Inflammatory macrophage (primary cell): ENCODE measurements at places on chromosomes 1 and 21.
A peak's percentile ranks its signal among the peaks of the same experiment; 100 is the strongest.

DNA sequence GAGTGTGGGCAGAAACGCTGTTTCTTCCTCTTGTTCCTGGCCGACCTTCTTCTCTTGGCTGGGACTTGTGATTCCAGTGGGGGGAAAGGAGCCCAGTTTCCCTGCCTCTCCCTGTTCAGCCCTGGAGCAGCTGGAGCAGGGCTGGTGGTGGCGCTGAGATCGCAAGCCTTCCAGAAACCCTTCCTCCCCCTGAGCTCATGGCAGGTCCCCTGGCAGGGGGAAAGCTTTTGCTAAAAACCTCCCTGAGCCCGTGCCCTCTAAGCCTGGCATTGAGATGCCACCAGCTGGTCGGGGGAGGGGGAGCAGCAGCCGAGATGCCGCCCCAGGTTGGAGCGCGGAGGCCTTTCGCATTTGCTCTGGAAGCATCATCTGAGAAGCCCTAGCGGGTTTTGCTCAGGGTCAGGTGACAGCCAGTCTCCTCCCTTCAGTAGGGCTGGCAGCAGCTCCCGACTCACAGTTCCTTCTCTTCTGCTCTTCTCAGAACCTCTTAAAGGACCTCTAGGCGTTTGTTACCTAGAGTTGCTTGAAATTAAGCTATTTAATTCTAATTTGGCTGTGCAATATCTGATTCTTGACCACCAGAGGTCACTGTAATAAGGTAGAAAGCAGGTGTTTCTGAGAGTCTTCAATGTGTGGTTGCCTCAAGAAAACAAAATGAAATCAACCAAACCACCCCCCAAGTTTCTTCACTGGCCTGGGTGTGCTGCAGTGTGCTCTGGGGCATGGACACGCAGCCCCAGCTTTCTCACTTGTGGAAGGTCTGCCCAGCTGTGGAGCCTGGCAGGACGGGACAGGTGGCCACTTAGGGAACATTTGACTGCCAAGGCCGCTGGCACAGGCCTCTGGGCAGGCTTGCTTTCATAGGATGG lies 257.3 kb downstream of the CAMTA1 start:
- DNase-seq = no peak

DNA sequence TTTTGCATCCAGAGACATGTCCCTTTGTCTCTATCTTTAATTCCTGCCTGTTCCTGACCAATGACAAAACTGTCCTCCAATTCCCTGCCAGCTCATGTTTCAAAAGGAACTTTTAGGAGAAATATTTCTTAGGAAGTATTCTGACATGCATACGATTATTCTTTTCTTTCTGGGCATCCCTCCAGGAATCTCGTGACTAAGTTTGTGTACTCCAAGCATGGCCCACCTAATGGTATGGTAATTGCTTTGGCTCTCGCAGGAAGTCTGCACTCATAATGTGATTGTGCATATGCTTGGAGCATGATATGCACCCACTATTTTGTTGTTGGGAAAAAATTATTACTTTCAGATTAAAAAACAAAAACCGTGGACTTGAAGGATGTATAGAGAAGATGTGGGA lies 256.4 kb downstream of the PRDM2 start:
- DNase-seq = no peak

- DNase-seq = peak; percentile 45
Observed at GRCh38 chr1:213374369-213374768, 323.3 kb downstream of the RPS6KC1 start.

GRCh38 chr21:26061437-26061836 lies 109.1 kb downstream of the APP start:
- peak; percentile 89 for DNase-seq

GRCh38 chr1:211951856-211952255 lies 83.5 kb downstream of the INTS7 start:
- peak; percentile 32 for DNase-seq

- no peak for DNase-seq
Observed at GRCh38 chr1:59917026-59917784, 9.4 kb downstream of the CYP2J2 start.

DNA sequence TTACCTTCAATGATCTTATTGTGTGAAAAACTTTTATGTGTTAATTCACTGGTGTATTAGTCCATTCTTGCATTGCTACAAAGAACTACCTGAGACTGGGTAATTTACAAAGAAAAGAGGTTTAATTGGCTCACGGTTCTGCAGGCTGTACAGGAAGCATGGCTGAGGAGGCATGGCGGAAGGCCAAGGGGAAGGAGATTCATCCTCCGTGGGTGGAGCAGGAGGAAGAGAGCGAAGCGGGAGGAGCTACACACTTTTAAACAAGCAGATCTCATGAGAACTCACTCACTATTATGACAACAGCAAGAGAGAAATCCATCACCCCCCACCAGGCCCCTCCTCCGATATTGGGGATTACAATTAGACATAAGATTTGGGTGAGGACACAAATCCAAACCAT lies 44.2 kb upstream of the RGS7 start:
- no peak for DNase-seq

- DNase-seq = peak; percentile 50
Observed at GRCh38 chr1:228986093-228986904, 251.0 kb downstream of the RHOU start.

DNA sequence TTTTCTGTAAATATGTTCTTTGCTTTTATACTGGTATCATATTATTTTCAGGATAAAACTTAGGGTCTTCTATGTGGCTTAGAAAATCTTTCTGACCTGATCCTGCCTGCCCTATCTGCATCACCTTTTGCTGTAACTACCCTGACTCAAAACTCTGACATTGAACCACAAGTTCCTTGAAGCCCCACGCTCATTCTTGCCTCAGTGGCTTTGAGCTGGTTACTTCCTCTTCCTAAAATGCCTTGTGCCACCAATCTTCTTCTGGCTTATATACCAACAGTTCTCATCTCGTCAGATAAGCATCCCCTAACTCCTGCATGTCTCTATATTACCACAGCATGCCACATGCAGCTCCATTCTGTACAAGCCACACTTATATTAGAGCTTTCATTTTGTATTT lies 84.5 kb upstream of the LRRC7 start:
- DNase-seq = no peak

- peak; percentile 90 for DNase-seq
Observed at GRCh38 chr1:170533298-170533697, 1.3 kb downstream of the GORAB start.

DNA sequence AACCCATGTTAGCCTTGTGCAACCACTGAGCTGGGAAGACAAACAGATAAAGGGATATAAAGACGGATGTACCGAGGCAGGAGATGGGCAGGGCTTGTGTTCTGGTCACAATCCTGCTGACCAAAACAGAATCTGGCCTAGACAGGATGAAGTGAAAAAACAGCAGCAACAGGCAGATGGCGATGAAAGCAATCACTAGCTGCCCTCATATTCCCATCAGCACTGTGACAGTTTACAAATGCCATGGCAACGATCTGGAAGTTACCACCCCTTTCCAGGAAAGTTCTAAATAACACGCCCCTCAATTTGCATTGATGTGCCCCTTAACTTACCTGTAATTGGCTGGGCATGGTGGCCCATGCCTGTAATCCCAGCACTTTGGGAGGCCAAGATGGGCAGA lies 40.6 kb upstream of the CD46 start:
- no peak for DNase-seq

DNA sequence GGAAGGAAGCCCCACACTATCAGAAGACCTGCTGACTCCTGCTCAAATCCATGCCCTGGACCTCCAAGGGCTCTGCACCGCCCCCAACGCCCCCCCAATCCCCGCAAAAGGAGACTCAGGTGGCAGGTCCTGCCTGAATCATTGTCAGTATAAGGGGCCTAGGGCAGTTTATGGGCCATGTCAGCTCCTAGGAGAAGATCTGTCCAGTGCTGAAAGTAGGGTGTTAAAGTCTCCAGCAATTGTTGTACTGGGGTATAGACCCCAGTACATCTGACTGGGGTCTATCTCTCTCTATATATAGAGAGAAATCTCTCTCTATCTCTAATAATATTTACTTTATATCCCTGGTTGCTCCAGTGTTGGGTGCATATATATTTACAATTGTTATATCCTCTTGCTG lies 12.1 kb upstream of the OLIG2 start:
- no peak for DNase-seq

- peak; percentile 3 for DNase-seq
Observed at GRCh38 chr1:20322081-20322824, 31.6 kb downstream of the VWA5B1 start.

DNA sequence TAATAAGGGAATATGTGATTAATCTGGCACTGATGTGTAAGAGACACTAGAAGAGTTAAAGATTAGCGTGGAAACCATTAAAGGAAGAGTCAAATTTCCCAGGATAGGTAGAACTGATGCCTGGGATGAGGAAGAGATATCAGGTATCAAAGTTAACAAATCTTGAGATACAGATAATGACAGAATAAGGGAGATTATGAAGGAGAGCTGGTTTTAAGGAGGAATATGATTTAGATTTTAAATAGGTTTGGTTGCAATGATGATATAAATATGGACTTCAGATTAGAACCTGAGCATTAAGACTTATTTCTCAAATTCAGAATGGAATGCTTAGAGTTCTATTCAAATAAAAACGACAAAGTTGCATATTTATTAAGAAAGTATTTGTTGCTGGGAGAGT lies 26.2 kb downstream of the MAGI3 start:
- no peak for DNase-seq

DNA sequence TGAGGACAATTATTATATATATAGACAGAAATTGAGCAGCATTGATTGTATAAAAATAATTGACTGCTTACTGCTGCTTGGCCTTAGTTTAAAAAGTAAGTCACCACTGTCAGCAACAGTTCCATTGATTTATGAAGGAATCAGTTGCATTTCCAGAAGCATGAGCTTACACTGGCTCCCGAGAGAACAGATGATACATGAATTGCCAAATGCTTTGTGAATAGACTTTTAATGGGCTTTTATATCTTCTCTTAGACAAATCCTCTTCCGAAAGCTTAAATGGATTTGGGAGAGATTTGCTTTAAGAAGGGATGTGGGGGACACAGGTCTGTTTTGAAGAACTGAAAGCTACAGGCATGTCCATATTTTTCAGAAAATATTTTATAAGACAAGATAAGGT lies 7.5 kb downstream of the FHAD1 start:
- no peak for DNase-seq

DNA sequence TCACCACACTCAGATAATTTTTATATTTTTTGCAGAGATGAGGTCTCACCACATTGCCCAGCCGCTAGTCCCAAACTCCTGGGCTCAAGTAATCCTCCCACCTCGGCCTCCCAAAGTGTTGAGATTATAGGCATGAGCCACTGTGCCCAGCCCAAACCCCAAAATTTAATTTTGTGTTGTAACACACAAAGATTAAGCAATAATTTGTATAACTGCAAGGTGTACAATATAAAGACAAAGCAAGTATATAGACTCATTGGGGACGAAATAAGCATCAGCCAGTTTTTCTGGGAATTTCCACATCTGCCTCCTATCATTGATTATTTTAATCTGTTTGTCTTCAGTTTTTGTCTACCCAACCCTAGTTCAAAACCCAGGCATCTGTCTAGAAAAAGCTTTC lies 42.7 kb downstream of the ST7L start:
- no peak for DNase-seq

- no peak for DNase-seq
Observed at GRCh38 chr1:244053831-244054230, 2.7 kb downstream of the ZBTB18 start.

DNA sequence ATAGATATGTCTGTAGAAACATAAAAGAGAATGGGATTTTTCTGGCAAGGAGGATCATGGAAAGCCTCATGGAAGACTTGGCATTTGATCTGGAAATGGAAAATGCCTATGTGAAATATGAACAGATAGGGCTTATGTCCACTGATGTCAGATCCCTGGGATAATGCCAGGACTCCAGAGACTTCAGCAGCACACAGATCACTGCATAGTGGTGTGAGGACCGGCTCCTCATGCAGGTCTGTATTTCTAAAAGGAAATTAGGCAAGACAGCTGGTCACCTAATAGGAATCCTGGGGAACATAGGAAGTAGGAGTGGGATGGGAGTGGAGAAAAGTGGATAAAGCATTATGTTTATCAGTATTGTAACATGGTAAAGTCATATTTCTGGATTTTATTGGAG lies 56.8 kb upstream of the IPO9 start:
- DNase-seq = no peak

- no peak for DNase-seq
Observed at GRCh38 chr1:164515231-164515630, 43.8 kb upstream of the PBX1 start.

DNA sequence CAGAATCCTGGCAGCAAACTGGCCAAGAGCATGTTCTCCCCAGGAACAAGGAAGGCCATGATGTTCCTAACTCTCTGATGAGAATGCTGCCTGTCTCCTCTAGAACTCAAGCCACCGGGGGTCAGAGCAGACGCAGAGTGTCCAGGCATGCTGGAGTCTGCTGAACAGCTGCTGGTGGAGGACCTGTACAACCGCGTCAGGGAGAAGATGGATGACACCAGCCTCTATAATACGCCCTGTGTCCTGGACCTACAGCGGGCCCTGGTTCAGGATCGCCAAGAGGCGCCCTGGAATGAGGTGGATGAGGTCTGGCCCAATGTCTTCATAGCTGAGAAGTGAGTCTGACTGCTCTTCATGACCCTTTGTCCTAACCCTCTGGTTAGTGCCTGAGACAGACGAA lies 23.4 kb downstream of the STYXL2 start:
- DNase-seq = no peak

GRCh38 chr1:39003794-39004193 lies 12.7 kb downstream of the AKIRIN1 start:
- DNase-seq = peak; percentile 29

GRCh38 chr1:49059087-49059486 lies 282.4 kb upstream of the BEND5 start:
- DNase-seq = no peak

DNA sequence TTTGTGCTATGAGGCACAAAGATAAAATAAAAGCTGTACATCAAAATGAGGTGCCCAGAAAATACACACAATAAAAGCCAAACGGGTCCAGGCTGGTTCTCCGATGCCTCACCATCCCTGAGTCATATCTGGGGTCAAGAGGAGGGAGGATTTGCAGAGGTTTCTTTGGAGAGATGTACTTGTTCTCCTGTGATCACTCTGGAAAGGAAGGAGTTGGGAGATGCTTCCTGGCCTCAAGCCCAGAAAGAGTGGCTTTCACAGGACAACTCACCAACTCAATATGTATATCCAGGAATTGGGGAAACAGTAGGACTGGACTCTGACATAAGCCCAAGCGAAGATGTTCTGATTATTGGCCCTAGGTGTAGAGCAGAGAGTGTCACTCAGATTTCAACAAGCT lies 51.9 kb downstream of the DIPK1A start:
- no peak for DNase-seq

GRCh38 chr1:178224358-178224757 lies 130.5 kb downstream of the RASAL2 start:
- DNase-seq = no peak
